ENCODE measurements at places on chromosomes 2 and 18.
A peak's percentile ranks its signal among the peaks of the same experiment; 100 is the strongest.

GRCh38 chr2:41087946-41088345 lies 636.1 kb upstream of the SLC8A1 start:
- DNase-seq = no peak

DNA sequence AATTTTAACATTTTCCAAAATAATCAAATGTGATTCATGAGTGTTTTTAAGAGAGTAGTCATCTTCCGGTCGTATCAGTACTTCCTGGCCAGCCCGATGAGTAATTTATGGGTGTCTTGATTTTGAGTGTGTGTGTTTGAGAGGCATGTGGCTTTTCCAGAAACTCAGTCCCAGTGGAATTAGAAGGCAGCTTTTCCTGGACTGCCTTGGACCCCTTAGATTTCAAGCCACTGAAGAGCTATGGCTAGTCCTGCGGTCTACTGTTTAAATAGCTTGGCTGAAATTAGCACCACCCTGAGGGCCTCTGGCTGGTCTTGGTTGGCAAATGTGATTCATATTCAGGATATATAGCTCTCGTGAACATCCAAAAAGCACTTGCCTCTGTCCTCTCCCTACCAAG lies 59.4 kb downstream of the HK2 start:
- no peak for DNase-seq

DNA sequence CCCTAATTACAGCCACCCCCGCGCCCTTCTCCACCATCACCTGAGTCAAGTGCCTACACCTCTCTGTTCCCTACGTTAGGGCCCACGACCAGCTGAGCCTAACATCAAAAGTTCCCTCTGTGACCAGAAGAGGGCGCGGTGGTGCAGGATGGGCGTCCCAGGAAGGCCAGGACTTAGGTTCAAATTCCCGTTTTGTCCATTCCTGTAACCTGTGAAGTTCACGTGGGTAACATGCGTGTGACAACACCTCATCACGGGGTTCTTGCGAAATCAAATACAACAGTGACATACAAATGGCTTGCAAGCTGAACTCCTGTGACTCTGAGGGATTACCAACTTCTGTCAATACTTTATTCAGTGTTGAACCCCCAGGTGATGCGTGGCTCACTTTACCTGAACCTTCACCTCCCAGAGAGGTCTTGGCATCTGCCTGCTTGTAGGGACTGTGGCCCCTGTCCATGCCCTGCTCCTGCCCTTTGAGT lies 207.9 kb downstream of the ARL4C start:
- peak; percentile 80 for DNase-seq

DNA sequence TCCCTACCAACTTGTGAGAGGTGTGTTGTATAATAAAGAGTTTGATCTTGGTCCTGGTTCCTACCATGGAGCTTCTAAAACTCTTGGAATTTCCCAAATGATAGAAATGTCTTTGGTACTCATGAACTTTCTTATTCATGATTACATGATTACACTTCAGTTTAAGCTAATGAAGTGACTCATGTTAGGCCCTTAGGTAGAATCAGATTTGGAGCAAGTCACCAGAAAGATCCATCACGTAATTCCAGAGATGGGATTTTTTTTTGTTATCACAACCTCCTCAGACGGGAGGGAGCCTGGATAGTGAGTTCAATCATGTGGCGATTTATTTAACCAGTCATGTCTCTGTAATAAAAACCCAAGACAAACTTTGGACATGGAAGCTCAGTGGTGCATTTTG lies 1287.6 kb upstream of the ZEB2 start:
- no peak for DNase-seq

- no peak for DNase-seq
Measured at GRCh38 chr2:69248232-69248631, 138.8 kb downstream of the GFPT1 start.

DNA sequence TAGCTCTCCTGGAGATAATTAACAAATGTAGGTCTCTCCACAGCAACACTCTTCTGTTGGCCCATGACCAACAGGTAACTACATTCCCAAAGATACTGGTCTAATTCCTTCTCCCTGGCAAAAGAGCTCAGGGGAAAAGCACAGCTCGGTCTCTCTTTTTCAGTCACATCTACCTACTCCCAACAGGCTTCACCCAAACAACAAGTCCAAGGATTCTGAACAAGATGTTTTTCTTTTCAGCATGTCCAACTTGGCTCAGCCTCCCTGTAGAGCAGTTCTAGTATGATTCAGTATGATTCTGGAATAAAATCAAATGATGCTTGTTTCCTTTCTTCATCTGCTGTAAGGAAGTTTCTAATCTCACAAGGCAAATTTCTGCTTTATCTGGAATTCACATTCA lies 1704.8 kb upstream of the PIK3C3 start:
- no peak for DNase-seq

- no peak for DNase-seq
Measured at GRCh38 chr2:218827701-218828476, 3.7 kb downstream of the PRKAG3 start.

DNA sequence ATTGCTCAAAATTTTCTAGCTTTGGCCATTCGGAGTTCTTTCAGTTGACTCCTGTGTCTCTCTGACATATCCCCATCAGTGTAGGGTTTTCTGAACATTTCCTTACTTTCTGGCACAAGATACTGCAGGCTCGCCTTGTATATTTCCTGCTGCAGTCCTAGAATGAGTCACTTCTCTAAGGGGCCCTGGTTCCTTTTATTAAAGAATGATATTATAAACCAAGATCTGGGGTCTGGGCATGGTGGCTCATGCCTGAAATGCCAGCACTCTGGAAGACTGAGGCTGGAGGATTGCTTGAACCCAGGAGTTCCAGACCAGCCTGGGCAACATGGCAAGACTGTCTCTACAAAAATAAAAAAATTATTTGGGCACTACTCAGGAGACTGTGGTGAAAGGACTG lies 3.0 kb upstream of the RPL37A start:
- DNase-seq = no peak

DNA sequence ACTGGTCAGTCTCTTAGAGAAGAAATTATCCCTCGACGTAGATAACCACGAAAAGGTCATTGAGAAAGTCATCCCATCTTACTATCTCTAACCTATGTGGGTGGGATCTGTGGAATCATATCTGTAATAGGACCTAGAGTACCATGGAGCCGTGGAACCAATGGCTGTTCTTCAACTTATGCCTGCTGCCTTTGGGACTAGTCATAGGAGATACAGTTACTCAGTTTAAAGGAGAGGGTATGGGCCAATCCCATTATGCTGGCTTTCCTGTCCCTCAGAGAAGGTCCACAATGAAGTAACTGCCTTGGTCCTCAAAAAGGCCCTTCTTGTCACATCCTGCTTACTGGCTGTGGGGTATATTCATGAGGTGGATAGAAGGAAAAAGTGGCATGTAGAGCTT lies 77.5 kb downstream of the FEZ2 start:
- DNase-seq = no peak

DNA sequence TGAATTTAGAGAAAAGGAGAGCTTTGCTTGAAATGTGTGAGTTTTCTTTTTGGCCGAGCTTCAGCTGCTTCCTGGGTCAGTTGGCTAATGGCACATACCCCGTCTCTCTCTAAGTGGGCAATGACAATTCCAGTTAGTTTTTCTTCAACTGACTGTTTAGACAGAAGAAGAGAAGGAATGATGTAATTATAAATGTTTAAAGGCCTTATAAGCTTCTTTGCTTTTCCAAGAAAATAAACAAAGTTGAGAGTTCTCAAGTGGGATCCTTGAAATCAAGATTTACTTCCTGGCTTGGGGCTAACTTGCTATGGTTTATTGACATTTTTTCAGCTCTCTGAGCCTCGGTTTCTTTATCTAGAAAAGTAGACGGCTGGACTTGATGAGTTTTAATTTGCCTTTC lies 794.9 kb upstream of the ACVR2A start:
- no peak for DNase-seq

DNA sequence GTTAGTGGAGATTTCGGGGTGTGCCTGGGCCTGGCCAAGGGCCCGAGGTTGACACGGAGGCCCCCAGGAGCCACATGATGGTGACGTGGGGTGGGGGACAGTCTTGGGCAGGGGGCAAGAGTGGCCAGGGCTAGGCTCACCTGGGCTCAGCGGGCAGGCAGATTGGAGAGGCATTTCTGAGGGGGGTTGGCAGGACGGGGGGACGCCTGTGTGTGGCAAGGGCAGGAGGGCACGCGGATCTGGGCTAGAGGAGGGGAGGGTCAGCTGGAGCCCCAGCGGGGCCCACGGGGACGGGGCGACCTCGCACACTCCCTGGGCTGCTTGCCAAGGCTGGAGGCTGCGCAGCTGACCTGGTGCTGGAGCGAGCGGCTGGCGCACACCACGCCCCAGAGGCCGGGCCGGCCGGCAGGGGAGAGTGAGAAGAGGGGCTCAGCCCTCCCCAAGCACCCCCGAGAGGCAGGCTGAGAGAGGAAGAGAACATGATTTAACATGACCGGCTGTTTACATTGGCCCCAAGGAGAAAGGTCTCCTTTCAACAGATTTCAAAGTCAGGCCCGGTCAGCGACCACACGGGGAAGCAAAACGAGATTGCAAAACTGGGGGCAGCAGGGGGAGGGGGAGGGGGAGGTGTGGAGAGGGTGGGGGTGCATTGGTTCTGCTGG lies 38.0 kb upstream of the SNED1 start:
- no peak for DNase-seq

GRCh38 chr2:179939259-179939658 lies 67.8 kb downstream of the CWC22 start:
- DNase-seq = no peak

- DNase-seq = no peak
Measured at GRCh38 chr18:41484069-41484468, 471.0 kb upstream of the PIK3C3 start.

DNA sequence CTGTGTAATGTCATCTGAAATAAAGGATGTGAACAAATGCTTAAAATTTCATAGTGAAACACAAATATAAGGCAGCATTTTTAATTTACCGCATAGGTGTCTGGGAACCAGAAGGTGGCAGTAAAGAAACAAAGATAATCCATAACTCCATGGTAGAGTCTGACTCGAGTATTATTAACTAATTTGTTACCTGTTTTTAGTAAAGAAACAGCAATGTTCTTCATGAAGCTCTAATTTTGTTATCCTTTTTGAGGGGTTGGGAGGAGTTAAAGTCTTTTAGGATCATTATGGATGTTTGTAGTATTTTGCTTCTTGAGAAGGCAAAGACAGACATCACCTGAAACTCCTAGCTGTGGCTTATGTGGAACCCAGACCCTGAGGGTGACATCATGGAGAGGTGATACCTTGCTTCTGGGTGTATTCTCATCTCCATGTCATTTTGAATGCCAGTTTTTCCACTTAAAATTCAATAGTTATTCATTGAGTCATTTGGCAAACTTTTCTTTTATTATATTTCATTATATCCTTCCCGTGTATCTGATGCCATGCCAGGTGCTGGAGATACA lies 286.2 kb upstream of the EPAS1 start:
- no peak for DNase-seq

- no peak for DNase-seq
Measured at GRCh38 chr2:20080839-20081415, 29.5 kb upstream of the LAPTM4A start.

GRCh38 chr18:58992301-58993231 lies 127.9 kb downstream of the ZNF532 start:
- DNase-seq = no peak

DNA sequence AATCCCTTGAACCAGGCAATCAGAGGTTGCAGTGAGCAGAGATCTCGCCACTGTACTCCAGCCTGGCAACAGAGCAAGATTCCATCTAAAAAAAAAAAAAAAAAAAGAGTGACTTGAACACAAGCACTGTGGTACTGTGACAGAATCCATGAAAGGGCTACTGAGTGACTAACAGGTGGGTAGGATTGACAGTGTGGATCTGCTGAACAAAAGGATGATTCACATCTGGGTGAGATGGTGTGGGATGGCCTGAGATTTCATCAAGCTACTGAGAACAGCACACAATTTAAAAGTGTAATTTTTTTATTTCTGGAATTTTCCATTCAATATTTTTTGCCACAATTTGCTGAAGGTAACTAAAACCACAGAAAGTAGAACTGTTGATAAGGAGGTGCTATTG lies 13.3 kb upstream of the SP3 start:
- no peak for DNase-seq

- no peak for DNase-seq
Measured at GRCh38 chr2:235765181-235765820, 271.5 kb downstream of the AGAP1 start.

GRCh38 chr2:223243233-223243632 lies 191.2 kb downstream of the KCNE4 start:
- no peak for DNase-seq

All from activated T-cell treated with anti-CD3 and anti-CD28 coated beads, Interleukin-2, amount 50 U/mL, for 24 hours (primary cell).